ENCODE measurements at places on chromosomes 13 and 19. TPM values are rescaled to one million over a fixed set of nuclear protein-coding genes. Genes with fewer than 3 reads are reported as not detected.

GJB6 gene
- total RNA-seq: not detected

FCAR gene
- not detected for total RNA-seq

DHPS gene
- total RNA-seq: 128 TPM

NLRP7 gene
- total RNA-seq: not detected

PLEKHA4 gene
- total RNA-seq: 5.6 TPM

SLC25A41 gene
- total RNA-seq: 0.32 TPM

ADM5 gene
- 0.95 TPM for total RNA-seq

LHB gene
- total RNA-seq: not detected

ZNF563 gene
- 1.2 TPM for total RNA-seq

ZNF552 gene
- 145 TPM for total RNA-seq

- DNase-seq: no peak
Observed at GRCh38 chr19:45816236-45817009, 1.3 kb upstream of the RSPH6A start.

GRCh38 chr13:36297366-36298338 is at the start of gene CCDC169:
Gene CCDC169 (minus strand): TSS chr13:36297814. CDS start chr13:36297719, 95 bp downstream.
- peak; percentile 73 for DNase-seq

GRCh38 chr13:108281901-108282300 is 12.4 kb downstream of the TNFSF13B start:
- no peak for DNase-seq

DNA sequence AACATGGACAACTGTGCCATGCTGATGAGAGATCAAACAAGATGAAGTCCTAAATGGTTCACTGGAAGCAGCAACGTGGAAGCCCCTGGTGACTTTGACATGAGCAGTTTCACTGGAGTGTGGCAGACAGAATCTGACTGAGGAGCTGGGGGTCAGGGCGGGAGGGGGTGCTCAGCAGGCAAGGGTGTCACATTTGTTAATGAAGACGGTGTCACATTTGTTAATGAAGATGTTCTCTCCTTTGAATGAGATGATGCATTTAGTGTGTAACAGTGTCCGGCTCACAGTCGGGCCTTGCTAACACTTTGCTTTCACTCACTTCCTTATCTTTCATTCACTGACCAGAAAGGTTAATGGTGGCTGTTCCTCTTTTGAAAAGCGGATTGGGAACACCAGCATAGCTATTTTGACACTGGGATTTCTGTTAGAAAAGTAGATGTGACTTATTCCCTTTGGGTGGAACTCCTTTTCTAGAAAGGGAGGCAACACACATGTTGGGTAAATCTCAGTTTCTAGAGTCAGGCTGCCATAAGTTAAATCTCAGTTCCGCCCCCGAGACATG is 693.7 kb downstream of the UQCRFS1 start:
- DNase-seq: no peak

- DNase-seq: no peak
Observed at GRCh38 chr13:110403721-110404120, 96.6 kb downstream of the COL4A2 start.

- DNase-seq: no peak
Observed at GRCh38 chr13:33218020-33218419, 67.5 kb downstream of the STARD13 start.

- DNase-seq: no peak
Observed at GRCh38 chr13:102947745-102948405, 102.0 kb downstream of the ERCC5 start.

- DNase-seq: peak; percentile 32
Observed at GRCh38 chr19:55603581-55604292, 1.7 kb upstream of the ZNF865 start.

- DNase-seq: no peak
Observed at GRCh38 chr13:20441879-20442278, 83.8 kb downstream of the CRYL1 start.

GRCh38 chr13:74064805-74065312 is 69.3 kb downstream of the KLF12 start:
- no peak for DNase-seq

- DNase-seq: no peak
Observed at GRCh38 chr13:108225440-108225839, 7.2 kb downstream of the ABHD13 start.

DNA sequence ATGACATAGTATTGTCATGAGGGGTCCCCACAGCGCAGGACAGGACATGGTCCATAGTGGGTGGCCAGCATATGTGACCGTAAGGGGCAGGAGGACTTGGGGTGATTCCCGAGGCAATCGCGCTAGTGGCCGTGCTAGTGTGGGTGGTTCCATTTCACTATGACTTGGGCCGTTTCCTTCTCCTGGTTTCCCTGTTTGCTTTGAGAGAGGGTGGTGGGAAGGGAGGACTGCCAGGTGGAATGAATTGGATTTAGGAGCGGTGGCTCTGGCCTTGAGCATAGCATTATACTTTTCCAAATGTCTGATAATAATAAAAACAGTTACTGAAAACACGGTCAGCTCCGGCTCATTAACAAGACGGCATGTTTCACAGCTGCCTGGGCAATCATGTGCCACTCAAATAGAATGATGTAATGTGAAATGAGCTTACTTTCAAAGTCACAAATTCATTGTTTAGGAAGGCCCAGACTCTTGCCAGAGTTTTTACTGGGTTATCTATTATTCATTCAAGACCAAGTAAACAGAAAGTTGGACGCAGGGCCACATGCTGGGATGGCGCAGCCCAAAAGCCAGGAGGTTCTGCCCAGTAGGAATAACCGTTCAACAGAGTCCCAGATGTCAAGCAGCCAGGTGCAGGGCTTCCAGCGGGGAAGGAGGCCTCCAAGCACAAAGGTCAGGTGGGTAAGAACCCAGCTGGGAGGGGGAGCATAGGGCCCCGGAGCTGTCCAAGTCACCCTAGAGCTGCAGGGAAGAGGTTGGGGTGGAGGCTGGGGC is 19.6 kb upstream of the SLC15A1 start:
- no peak for DNase-seq

- no peak for DNase-seq
Observed at GRCh38 chr19:21468791-21469190, 36.6 kb upstream of the ZNF429 start.

DNA sequence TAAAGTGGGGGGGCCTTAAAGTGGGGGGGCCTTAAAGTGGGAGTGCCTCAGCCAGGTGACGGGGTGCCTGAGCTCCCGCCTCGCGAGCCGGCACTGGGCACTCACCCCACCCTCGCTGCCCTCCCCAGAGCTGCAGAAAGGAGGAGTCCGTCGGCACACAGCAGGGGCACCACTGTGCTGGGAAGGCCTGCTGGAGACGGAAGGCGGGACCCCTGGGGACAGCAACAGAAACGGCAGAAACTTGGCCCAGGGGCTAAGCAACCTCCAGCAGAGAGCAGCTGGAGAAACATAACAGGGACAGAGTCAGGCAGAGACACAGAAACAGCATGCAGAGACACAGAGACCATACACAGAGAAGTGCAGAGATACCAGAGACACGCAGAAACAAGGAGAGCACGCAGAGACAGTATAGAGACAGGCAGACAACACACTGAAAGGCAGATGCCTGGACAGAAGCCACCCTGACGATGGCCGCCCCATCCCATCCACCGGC is 7.9 kb downstream of the CFD start:
- no peak for DNase-seq

DNA sequence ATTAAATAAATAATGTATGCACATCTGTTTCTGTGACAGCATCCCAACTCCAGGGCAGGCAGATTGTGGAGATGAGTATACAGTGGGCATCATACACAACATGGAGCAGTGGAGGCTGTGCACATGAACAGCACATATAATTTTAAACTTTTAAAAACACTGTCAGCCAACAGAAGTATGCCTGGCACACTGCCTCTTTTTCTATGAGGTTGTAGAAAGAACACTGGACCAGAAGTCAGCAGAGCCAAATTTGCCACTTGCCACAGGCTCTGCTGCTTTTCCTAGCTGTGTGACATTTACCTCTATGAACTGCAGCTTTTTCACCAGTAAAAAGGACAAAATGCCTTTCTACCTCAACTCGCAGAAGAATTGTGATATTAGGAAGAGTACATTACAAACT is 118.7 kb downstream of the FRY start:
- no peak for DNase-seq
